Inflammatory macrophage (primary cell): ENCODE measurements at places on chromosomes 5 and 9.

- DNase-seq, result no peak
Observed at GRCh38 chr9:109319626-109320241, 1.1 kb downstream of the EPB41L4B start.

- no peak for DNase-seq
Observed at GRCh38 chr5:756865-757345, 27.6 kb downstream of the ZDHHC11B start.

- DNase-seq, result no peak
Observed at GRCh38 chr5:141617128-141617527, 1.7 kb downstream of the DIAPH1 start.

DNA sequence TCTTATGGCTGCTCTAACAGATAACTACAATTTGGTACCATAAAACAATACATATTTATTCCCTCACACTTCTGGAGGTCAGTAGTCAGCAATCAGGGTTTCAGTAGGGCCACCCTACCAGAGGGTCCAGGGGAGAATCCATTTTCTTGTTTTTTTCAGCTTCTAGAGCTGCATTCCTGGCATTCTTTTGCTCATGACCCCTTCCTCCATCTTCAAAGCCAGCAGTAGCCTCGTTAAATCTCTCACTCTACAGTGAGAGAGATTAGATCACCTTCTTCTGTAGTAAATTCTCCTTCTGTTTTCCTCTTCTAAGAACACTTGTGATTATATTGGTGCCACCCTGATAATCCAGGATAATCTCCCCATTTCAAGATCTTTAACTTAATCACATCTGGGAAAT lies 187.4 kb downstream of the RFK start:
- no peak for DNase-seq

DNA sequence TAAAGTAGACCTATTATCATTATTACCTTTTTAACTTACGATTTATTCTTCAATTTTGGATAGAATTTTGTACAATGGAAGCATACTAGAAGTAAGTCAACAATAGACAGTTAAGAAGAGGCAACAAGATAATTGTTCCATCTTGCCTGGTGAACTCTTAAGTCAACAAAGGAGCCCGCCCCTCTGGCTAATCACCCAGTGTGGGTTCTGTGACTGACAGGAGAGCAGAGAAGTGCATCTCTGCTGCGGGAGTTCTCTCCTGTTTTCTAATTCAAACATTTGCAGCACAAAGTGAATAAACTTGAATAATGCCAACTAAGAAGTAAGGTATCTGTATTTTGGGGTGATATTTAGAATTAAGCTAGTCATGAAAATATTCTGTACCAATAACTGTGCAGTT lies 6.7 kb upstream of the ISL1 start:
- no peak for DNase-seq

GRCh38 chr5:167348980-167349379 lies 942.5 kb upstream of the WWC1 start:
- no peak for DNase-seq

GRCh38 chr9:91131433-91131839 lies 230.3 kb downstream of the AUH start:
- peak; percentile 22 for DNase-seq

GRCh38 chr9:105007143-105007542 lies 79.2 kb upstream of the ABCA1 start:
- DNase-seq, result peak; percentile 95

DNA sequence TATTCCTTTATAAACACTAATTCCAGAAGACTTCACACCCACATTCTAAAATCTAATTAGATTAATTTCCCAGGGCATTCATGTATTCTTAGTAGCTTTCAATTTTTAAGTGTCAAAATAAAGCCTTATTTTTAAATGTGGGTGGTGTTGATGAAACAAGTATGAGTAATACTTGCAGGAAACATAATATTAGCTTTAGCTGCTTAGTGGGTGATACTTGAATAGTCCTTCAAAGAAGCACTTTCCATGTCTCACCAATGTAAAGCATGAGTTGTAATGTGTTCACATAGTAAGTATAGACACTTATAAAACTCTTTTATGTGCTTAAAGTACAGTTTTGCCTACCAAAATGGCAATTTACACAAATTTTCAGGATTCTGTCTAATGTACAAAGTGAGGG lies 6.9 kb downstream of the FNBP1 start:
- DNase-seq, result peak; percentile 61

DNA sequence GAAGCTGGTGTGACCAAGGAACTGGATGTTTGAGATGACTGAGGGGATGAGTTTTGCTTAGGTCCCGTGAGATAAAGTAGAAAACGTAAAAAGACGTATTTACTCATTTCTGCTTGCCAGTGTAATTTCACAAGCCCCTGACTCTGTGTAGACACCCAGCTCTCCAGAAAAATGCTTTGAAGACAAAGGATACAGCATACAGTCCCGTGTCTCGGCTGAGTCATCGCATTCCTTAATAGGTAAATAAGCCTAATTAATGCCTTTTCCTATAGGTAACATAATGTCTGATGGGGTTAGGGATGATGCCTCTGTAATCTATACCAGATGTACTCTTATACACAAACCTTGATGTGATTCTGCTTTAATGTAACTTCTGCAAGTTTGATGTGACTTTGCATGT lies 20.2 kb downstream of the S100Z start:
- no peak for DNase-seq

- DNase-seq, result no peak
Observed at GRCh38 chr9:91755761-91756509, 194.1 kb downstream of the ROR2 start.

- no peak for DNase-seq
Observed at GRCh38 chr5:5181650-5182324, 41.7 kb downstream of the ADAMTS16 start.

- DNase-seq, result no peak
Observed at GRCh38 chr5:135335031-135335828, 63.8 kb downstream of the MACROH2A1 start.

- DNase-seq, result no peak
Observed at GRCh38 chr5:115463983-115464382, 80.6 kb downstream of the FEM1C start.

GRCh38 chr9:117720555-117720954 lies 16.4 kb downstream of the TLR4 start:
- no peak for DNase-seq

GRCh38 chr9:137558127-137558526 lies 6.4 kb downstream of the MRPL41 start:
- DNase-seq, result no peak

GRCh38 chr5:63351164-63351563 lies 611.1 kb downstream of the HTR1A start:
- no peak for DNase-seq

- no peak for DNase-seq
Observed at GRCh38 chr9:6870149-6870548, 112.4 kb downstream of the KDM4C start.

DNA sequence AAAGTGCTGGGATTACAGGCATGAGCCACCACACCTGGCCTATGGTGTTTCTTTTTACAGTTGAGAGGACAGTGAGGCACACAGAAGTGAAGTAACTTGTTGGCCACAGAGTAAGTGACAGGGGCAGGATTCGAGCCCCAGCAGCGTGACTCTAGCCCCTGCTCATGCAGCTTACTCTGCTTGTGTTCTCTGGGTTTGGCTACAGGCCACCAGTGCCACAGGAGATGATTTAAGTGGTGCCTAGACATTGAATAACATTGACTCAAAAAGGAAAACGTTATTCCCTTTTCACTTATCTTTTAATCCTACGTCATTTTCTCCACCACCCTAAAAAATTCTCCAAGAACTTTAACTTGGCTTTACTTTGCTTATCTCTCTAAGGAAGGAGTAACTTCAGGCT lies 61.4 kb downstream of the SNX24 start:
- DNase-seq, result no peak

DNA sequence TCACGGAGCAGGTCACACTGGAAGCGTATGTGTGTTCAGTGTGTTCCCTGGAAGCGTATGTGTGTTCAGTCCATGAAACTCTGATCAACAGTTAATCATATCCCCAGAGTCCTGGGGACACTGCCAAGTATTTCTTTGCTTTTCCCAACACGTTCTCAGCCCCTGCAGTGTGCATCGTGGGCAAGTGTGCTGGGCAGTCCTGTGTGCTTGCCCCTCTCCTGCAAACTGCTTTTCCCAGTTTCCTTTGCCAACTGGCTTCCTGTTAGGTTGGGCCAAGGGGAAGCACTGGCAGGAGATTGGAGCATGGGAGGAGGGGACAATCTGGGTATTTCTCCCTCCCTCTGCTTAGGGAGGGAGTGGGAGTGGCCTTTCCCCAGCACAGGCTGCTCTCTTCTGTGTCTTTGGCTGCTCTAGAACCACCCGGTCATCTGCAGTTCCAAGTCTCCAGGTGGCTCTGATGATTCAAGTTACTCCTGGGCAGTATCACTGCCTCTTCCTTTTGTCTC lies 36.8 kb upstream of the NEK6 start:
- peak; percentile 47 for DNase-seq

DNA sequence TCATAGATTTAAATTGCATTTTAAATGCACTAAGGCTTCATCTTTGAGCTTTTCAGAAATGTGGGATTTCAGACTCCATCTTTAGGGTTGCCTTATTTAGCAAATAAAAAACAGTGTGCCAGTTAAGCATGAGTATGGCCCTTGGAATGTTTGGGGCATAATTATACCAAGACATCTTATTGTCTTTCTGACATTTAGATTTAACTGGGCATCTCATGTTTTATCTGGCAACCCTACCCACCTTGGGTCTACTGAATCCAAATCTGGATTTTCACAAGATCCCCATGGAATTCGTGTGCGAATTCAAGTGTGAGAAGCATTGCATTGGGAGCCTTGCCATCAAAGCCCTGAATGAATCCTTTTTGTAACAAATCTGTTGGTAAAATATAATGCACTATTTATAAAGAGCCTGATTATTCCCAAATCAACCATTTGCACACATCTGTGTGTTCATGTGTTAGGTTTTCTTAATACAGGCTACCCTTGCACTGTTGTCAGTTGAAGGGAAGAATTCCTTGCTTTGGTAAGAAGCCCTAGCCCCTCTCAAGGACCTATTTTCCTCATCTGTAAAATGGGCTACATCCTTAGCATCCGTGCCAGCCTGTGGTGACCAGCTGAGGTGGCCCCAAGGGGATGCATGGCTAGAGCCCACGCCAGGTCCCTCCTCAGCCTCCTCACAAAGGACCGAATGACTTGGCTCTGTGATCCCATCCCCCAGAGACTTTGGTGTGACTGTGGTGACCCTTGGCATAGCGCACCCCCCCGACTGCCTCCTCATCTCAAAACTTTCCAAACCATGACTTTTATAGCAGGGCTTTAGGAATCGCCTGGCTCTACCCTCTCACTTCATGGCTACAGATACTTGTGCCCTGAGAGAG lies 8.1 kb downstream of the GSN start:
- DNase-seq, result no peak

DNA sequence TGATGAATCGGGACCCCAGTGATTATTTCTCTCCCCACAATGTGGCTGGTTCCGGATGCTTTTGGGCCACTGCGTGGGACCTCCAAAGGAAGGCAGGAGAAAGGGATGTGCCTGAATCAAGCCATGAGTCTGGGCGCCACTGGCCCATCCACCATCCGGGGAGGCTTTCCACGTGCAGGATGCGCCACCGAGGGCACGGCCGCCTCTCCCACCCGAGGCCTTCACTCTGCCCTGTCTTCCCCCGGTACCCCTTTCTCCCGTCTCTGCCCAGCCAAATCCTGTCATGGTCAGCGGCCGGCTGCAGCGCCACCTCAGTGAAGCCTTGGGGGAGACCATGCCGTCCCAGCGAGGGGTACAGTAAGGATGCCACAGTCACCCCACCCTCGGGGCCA lies 43.9 kb upstream of the GRHPR start:
- DNase-seq, result no peak

DNA sequence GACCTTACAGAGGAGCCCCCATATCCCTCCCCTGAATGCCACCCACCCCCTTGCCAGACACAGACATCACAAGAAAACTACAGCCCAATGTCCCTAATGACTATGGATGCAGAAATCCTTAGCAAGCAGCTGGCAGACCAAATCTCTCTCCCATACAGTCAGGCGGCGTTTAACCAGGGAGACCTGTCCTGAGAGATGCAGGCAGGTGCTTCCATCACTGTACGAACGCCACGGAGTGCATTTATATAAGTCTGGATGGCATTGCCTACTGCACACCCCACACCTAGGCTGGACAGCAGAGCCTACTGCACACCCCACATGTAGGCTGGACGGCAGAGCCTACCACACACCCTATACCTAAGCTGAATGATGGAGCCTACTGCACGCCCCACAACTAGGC lies 34.4 kb upstream of the SARDH start:
- no peak for DNase-seq

- DNase-seq, result no peak
Observed at GRCh38 chr9:12631866-12632265, 61.3 kb upstream of the TYRP1 start.

DNA sequence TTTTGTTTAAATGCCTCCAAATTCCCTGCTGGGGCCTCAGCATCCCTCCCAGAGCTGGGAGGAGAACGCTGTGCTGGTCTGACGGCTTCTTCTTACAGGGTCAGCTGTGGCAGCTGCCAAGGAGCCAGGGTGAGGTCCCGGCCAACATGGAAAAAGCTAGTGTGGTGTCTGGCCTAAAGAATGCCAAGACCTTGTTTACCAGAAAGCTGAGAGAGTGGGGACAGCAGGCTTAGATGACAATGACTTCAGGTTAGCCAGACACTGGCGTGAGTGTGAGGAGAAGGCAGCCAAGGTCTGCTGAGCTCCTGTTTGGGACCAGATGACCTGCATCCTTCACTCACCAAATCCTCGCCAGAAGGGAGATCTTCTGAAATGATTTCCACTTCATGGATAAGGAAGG lies 112.5 kb downstream of the CRB2 start:
- DNase-seq, result no peak

- no peak for DNase-seq
Observed at GRCh38 chr9:89531766-89532165, 33.9 kb upstream of the SEMA4D start.

DNA sequence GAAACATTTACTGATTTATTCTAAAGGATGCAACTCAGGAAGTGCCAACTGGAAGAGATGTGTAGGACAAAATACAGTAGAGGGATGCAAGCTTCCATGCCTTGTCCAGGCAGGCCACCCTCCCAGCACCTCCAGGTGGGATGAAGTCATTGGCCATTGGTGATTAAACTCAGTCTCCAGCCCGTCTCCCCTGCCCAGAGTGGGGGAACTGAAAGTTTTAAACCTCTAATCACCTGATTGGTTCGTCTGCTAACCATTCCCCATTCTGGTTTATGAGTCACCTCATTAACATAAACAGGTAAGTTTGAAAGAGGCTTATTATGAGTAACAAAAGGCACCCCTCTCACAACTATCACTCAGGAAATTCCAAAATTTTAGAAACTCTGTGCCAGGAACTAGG lies 8.1 kb downstream of the TNFAIP8 start:
- DNase-seq, result no peak
